DMS 273 treated with DMSO at 0.1 percent for 48 hours (cell line): ENCODE measurements at places on chromosomes 3 and 15.

DNA sequence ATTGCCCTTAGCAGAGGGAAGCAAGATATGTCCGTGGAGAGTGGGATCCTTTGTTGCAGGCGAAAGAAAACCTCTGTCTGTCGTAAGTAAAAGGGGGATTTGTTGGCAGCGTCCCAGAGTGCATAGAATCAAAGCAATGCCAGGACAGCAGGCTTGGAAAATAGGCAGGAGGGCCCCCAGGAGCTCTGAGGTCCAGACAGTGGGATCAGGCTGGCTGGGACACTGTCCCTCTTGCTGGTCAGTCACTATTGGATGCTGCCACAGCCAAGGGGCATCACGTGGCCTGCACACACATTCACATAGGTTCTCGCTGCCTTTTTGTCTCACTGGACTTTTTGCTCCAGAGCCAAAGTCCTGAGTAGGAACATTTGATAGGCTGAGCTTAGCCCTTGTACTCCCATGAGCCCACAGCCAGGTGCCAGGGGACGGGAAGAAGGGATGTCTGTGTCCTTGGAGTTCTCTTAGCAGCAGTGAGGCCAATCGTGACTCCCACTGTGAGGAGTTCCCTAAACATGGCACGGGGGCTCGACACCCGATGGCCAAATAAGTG lies 10.7 kb downstream of the MUC20 start:
- no peak for DNase-seq

- DNase-seq = no peak
Observed at GRCh38 chr3:172305552-172305951, 142.7 kb downstream of the GHSR start.

GRCh38 chr15:42324308-42324707 lies 35.0 kb upstream of the CAPN3 start:
- DNase-seq = no peak

DNA sequence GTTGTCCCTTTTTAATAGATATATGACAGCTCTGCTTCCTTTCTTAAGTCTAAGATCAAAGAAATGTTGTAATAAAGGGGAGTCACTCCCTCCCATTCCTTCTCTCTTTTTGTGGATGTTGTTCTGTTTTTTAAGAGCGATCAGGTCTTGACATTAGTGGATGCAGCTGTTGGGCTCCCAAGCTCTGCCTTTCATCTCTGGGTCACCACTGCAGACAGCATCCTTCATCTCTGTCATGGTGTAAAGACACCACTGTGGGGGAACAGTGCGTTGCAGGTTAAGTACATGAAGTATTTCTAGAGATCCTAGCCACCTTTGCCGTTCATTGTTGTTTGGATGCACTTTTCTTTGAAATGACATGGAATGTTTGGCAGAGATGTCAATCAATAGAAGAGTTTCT lies 17.7 kb downstream of the FNDC3B start:
- no peak for DNase-seq

DNA sequence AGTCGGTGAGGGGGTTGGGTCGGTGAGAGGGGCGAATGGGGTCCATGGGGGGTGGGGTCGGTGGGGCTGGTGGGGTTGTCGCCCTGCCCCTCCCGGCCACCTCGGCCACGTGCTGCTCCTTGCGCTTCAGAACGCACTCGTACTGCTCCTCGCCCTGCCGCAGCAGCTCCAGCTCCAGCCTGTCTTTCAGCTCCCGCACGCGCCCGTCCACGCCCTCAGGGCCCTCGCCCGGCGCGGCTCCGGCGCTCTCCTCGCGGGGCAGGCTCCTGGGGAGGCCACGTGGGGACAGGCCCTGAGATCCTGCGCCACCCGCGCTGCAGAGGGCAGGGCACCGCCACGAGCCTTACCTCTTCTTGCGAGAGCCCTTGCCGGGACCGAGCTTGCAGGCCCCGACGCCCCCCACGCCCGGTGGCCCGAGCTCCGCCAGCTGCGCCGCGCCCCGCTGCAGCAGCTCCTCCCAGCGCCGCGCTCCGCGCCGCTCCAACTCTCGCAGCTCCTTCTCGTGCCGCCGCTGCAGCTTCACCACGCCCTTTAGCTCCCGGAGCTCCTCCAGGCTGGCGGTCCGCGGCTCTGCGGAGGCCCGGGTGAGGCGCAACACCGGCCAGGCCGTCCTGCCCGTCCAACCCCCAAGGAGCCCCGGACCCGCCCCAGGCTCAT lies 8.2 kb upstream of the ANKRD63 start:
- no peak for DNase-seq

- DNase-seq = no peak
Observed at GRCh38 chr15:31040611-31041010, 49.2 kb upstream of the MTMR10 start.
